ENCODE measurements at places on chromosomes 2 and 18.

- DNase-seq: no peak
These were observed 24.7 kb downstream of the ATAD2B start for GRCh38 chr2:23901966-23902846.

DNA sequence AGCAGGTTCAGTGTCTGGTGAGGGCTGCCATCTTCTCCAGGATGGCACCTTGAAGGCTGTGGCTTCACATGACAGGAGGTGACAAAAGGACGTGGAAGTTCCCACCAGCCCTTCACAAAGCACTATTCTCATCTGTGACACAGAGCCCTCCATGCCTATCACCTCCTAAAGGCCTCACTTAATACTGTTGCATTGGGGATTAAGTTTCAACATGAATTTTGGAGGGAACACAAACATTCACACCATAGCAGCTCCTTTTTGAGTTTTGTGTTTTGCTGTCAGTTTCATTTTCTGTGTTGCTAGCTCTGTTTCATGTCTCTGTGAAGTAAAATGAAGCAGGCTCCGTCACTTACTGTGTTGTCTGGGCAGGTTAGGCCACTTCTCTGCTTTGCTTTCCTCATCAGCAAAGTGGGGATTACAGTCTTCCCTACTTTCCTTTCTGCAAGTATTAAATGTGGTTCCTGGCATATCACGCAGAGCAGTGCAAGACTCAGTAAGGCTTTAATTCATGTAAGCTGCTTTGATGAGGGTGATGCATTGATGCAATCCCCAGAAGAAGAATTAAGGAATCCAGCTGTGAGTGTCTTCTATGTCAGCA is 31.6 kb downstream of the LIMS1 start:
- no peak for DNase-seq

DNA sequence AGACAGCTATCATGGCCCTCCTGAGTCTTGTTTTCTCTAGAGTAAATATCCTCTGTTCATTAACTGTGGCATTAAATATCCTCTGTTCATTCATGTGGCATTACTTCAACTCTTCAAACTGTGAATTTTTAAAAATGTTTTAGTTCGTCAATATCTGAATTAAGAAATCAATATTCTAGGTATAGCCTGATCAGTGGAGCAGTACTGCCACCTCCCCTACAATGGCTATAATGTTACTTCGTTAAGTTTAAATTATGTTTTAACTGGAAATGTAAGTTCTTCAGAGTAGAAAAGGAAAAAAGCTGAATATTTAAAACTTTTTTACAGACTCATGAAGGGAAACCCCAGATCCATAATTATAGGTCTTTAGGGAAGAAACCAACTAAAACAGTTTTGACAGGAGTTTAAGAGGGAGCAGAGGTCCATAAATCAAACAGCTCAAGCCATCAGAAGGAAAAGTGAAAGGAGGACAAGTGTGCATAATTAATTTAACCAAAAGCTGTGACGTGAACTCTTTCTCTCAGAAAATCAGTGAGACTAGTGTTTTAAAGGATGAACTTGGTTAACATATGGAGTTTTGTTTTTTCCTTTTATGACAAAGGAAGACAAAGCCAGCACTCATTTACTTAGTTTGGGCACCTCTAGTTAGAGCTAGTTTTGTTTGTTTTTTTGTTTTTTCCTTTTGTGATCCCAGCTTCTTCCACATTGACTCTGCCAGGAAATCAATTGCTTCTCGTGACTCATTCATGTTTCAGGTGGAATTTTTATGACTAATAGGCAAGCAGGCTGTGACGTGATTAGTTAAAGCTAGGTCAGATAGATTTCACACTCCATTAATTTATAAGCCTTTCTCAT is 44.9 kb downstream of the RBBP8 start:
- no peak for DNase-seq

GRCh38 chr2:55051026-55051866 is 995 bp upstream of the RTN4 start:
- peak; percentile 65 for DNase-seq

DNA sequence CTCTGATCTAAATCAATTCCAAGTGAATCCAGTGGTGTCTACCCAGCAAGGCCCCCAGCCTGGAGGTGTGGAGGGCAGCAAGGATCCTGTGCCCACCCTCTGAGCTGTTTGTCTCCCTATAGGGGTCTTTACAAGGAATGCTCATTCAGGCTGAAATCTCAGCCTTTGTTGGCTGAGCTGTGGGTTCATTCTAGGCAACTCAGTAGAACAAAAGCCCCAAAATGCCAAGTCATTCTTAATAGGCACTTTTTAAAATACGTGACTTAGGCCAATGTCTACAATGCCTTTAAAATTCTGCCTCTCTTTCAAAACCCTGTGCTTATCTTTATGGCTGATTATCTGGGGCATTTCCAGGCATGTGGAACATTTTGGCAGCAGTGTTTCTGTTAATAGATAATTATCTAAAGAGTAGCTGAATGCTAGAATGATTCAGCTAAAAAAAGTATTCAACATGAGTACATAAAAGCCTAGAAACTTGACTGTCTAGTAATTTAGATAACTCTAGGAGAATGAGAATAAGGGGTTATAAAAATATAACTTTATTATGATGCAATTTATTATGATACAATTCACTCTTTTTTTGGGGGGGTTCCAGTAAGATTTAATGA is 7.4 kb downstream of the UGT1A6 start:
- no peak for DNase-seq

DNA sequence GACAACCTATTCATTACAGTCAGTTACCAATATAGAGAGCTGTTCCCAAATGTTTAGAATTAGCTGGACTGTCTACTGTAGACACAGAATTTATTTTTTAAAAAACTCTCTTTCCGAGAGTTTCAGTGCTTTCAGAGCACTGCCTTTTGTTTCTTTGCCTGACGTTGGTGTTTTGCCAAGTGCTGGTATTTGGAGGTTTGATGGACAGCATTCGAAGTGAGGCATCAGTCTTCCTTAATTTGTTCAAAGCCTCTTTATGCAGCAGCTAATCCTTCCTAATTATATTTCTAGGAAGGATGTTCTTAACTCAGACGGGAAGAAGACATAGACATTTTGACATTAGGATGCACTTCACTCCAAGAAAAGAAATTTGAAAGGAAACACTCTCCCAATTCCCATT is 83.2 kb downstream of the LTBP1 start:
- no peak for DNase-seq

DNA sequence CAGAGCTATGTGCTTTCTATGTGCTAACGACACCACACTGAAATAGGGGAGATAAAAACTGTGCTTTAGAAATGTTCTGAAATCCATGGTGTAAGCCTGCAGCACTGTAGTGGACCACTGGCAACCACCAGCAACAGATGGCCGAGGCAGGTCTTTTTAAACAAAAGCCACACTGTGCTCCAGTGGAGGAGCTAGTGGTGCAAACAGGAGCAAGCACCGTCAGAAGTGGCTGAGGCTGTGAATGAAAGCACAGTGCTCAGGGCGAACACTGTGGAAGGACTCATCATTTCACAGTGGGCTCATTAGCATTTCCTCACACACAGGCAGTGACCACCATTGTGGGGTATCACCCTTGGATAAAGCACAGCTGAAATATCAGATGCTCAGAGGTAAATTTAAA is 22.9 kb upstream of the MTX2 start:
- DNase-seq: no peak

- DNase-seq: no peak
These were observed 192.2 kb upstream of the PXDN start for GRCh38 chr2:1936427-1936980.

DNA sequence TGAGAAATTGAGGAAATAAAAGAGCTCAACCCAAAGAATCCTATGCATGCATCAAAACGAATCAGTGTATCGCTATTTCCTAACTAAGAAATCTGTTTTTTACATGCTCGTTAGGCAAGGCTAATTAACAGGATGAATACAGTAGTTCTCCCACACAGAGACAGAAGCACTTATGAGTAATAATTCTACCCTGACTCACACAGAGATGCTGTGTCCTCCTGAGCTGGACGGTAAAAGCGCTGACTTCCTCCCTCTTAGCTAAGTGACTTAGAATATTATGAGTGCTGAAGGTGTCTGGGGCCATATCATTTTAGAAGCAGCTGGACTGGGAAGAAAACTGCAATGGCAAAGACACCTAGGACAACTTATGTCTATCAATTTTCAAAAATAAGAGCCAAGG is 18.5 kb downstream of the PLEKHM3 start:
- DNase-seq: no peak

- DNase-seq: no peak
These were observed 281.6 kb downstream of the ZNF385B start for GRCh38 chr2:179579800-179580199.

DNA sequence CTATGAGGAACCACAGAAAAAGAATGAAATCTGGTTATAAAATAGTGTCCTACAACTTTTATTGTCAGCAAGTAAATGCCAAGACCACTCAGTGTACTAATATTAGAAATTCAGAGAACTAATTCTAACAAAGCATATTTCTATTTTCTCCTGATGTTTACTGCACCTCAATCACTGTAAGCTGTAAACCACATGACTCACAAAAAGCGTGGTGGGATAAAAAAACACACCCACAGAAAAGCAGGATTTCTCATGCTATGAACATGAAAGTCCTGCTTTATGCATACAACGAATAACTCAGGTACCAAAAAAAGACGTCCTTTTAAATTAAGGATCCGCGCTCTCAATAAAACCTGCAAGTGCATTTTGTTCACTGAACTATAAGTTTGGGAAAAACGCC is 797 bp downstream of the TXNL4A start:
- DNase-seq: no peak

DNA sequence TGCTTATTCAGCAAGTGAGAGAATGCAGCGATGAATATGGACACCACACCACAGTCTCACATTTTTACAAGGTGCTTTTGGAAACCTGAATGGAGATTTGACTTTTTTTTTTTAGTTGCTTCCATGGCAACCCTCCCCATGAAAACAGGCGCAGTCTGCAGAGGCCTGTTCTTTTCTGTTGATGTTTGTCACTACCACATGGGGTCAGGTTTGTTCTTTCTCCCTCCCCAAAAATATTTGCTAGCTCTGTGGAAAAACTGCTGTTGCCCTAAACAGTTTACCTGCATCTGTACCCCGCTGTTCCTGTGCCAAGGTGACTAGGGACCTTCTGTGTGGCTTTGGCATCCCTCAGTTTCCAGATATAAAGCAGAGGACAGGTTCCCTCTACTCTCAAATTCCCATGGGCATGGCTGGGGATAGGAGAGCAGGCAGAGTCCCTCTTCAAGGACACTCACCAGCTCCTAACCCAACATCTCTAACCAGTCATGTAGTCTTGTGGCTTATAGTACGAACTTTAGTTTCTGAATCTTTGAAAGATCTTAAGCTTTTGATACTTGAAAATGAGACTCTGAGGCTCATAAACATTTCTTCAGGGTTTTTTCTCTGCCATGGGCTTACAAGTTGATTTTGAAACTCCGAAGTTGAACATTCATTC is 14.7 kb upstream of the MAPRE2 start:
- no peak for DNase-seq

DNA sequence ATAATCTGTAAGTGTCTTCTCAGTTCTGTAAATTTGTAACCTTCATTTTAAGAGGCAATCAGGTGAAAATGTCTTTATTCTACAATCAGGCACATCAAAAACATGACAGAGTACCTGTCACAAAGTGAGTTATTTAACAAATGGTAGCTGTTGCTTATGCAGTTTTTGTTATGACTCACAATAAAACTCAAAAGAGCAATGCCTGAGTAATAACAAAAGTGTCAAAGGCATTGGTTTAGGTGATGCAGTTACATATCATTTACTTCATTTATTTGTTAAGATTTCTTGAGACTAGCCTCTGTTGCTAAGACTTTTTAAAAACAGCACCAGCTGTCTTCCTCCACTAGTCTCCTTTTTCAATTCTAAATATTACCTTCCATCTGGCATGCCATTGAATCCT is 177.8 kb downstream of the KIAA1328 start:
- no peak for DNase-seq

GRCh38 chr2:72806280-72806945 is 19.4 kb downstream of the EXOC6B start:
- no peak for DNase-seq

DNA sequence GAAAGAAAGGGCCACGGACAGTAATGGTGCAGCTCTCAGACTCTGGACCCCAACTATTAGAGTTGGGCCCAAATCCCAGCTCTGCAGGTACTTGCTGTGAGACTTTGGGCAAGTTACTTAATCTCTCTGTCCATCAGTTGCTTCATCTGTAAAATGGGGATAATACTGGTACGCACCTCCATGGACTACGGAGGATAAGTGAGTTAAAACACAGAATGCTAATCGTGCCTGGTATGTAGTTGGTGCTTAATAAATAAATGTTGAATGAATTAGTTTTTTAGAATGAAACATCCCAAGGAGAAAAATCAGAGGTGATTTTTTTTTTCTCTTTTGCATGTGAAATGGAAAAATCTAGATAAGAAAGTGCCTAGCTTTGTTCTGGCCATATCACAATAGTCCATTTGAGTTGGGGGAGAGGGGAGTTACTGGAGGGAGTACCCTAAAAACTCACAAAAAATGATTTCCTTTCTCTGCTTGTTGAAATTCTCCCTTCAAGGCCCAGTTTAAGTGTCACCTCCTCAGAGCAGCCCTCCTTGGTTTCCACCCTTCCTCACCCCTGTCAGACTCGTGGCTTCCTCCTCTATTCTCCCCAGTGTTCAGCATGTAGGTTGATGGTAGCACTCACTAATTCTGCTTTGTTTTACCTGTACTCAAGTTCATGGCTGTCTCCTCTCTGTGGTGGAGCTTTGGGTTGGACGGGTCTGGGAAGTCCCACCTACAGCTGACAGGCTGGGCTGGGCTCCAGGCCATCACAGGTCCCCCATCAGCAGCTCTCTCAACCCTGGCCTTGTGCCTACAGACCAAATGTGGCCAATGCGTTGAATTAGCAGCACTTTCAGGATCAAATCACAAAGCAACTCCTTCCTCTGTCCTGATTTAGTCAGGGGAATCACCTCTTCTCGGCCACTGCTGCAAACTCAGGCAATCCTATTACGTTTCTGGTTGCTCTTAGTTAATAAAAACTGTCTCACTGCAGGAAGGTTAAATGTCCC is 92.8 kb upstream of the TAF1B start:
- DNase-seq: no peak

GRCh38 chr18:67483237-67483636 is 33.3 kb downstream of the DSEL start:
- DNase-seq: peak; percentile 24

GRCh38 chr2:61647044-61647443 is 108.9 kb upstream of the XPO1 start:
- no peak for DNase-seq

DNA sequence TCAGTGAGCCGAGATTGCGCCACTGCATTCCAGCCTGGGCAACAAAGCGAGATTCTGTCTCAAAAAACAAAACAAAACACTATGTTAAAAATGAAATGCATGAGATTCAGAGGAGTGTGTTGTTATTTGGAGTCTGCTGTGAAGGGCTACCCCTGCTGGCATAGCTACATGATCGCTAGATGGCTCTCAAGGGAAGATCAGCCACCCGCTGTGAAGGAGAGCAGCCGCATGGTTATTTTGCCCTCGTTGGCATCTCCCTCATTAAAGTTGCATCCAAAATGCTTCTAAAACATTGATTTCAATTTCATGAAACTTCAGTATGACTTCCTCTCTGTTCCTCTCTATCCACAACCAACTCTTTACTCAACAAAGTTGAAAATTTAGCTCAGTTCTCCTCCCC is 54.8 kb upstream of the NDUFV2 start:
- DNase-seq: no peak

GRCh38 chr2:190799999-190800398 is 80.6 kb upstream of the GLS start:
- DNase-seq: no peak
